Upper lobe of right lung (tissue), 1 donor: ENCODE measurements at places on chromosomes 6 and 20.

DNA sequence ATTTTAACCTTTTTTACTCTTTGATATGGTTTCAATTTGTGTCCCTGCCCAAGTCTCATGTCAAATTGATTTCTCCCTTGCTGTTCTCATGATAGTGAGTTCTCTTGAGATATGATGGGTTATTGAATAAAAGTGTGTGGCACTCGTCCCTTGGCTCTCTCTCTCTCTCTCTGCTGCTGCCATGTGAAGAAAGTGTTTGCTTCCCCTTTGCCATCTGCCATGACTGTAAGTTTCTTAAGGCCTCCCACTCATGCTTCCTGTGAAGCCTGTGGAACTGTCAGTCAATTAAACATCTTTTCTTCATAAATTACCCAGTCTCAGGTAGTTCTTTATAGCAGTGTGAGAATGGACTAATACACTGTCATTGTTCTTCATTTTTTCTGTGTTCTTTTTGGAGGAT, 48.5 kb downstream of the LIN28B start:
- no peaks in the 10 kb centered on the region for H3K4me1 ChIP-seq
- H3K27me3 ChIP-seq: no peaks in the 10 kb centered on the region
- no peak overlapping the region for H3K4me3 ChIP-seq
- H3K27ac ChIP-seq: no peak overlapping the region
- H3K36me3 ChIP-seq: no peaks in the 10 kb centered on the region
- no peak for DNase-seq

- H3K4me3 ChIP-seq: no peak overlapping the region
- no peaks in the 10 kb centered on the region for H3K36me3 ChIP-seq
- H3K27ac ChIP-seq: no peak overlapping the region
- no peak for DNase-seq
- H3K4me1 ChIP-seq: no peaks in the 10 kb centered on the region
Observed at GRCh38 chr6:44712353-44713111, 325.0 kb downstream of the CDC5L start.

DNA sequence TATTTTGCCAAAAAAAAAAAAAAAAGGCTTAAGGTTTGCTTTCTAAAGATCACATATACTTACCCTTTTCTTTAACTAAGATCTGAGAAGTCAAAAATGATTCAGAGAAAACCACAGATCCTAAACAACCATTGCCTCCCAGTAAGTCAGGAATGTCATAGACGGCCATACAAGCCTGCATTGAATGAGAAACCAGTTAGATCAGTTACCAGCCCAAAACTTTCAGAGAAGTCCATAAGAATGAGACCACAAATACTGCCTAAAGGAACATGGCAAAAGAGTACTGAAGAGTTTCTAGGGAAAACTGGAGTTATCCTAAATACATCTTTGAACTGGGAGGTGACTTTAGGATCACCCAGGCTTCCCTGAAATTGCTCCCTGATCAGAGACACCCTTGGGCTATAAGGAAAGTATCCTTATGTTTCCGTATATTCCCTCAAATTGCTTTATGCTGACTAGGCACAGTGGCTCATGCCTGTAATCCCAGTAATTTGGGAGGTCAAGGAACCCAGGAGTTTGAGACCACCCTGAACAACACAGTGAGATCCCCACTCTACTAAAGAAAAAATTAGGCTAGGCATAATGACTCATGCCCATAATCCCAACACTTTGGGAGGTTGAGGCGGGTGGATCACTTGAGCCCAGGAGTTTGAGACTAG, 79.4 kb upstream of the SLC4A11 start:
- no peak overlapping the region for H3K4me3 ChIP-seq
- peaks cover 47% of the 10 kb centered on the region for H3K36me3 ChIP-seq
- no peak for DNase-seq
- H3K27me3 ChIP-seq: no peaks in the 10 kb centered on the region
- H3K4me1 ChIP-seq: peaks cover 11% of the 10 kb centered on the region

GRCh38 chr6:43762966-43763695, 6.9 kb upstream of the VEGFA start:
- no peaks in the 10 kb centered on the region for H3K27me3 ChIP-seq
- no peak overlapping the region for H3K27ac ChIP-seq
- peak; percentile 32 for DNase-seq
- H3K36me3 ChIP-seq: no peaks in the 10 kb centered on the region

GRCh38 chr20:58471193-58472164, 43.7 kb downstream of the APCDD1L start:
- H3K27me3 ChIP-seq: peaks cover 3% of the 10 kb centered on the region
- no peaks in the 10 kb centered on the region for H3K4me1 ChIP-seq
- no peak overlapping the region for H3K4me3 ChIP-seq
- DNase-seq: peak; percentile 64
- H3K36me3 ChIP-seq: no peaks in the 10 kb centered on the region
- H3K27ac ChIP-seq: no peak overlapping the region

- peaks cover 3% of the 10 kb centered on the region for H3K4me1 ChIP-seq
- no peak for DNase-seq
- no peak overlapping the region for H3K27ac ChIP-seq
- no peaks in the 10 kb centered on the region for H3K27me3 ChIP-seq
- H3K36me3 ChIP-seq: peaks cover 71% of the 10 kb centered on the region
Observed at GRCh38 chr20:6014017-6014416, 39.8 kb downstream of the LRRN4 start.

DNA sequence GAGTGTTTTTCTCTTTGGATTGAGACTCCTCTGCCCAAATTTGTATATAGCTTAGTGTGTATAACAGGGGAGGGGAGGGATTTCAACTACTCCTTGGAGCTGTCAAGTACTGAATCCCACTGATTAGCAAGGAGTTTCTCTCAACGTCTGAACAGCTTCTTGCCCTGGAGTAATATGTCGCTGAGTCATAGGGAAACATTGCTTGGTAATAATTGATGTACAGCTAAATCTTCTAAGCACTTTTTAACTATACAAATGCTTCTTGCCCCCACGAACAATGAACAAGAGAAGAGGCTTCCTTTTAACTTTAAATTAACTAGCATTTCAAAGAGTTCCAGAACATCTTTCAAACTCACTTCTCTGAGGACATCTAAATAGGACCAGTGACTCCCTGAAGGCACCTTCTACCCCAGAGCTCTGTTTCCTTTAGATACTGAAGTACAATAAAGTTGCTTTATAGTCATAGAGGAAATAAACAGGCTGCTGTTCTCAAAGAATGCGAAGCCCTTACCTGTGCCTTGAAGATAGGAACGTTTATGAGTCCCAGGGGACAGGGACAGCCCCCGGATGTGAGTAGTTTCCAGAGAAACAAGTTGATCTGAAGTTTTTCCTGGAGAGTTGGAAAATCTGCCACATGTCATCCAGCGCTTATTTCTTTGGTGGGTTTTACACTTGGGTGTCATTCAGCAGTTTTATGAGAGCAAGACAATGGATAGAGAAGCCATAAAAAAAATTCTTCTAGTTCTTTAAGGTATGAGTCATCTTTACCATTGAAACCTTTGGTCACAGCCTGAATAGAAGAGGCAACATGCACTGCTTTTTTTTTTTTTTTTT, 462.5 kb upstream of the BTBD3 start:
- H3K27ac ChIP-seq: no peak overlapping the region
- H3K36me3 ChIP-seq: no peaks in the 10 kb centered on the region
- DNase-seq: no peak

GRCh38 chr20:54379893-54380584, 95.4 kb upstream of the DOK5 start:
- H3K27me3 ChIP-seq: no peaks in the 10 kb centered on the region
- H3K27ac ChIP-seq: no peak overlapping the region
- no peak overlapping the region for H3K4me3 ChIP-seq
- H3K36me3 ChIP-seq: no peaks in the 10 kb centered on the region
- DNase-seq: no peak

DNA sequence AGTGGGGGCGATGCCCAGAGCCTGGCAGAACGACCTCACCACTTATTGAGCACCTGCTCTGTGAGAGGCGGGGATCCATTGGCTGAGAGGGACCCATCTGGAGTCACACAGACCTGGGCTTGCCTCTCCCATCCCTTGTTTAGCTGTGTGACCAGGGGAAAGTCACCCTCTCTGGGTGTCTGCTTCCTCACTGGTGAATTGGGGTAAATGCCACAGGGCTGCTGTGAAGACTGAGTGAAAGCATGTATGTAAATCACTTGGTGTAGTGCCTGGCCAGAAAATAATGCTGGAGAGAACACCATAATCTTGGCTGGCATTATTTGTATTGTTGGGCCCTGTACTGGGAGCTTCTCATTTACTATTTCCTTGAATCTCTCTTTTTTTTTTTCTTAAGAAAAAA, 83.4 kb upstream of the PRL start:
- H3K27ac ChIP-seq: no peak overlapping the region
- no peaks in the 10 kb centered on the region for H3K27me3 ChIP-seq
- no peaks in the 10 kb centered on the region for H3K4me1 ChIP-seq
- H3K4me3 ChIP-seq: no peak overlapping the region

DNA sequence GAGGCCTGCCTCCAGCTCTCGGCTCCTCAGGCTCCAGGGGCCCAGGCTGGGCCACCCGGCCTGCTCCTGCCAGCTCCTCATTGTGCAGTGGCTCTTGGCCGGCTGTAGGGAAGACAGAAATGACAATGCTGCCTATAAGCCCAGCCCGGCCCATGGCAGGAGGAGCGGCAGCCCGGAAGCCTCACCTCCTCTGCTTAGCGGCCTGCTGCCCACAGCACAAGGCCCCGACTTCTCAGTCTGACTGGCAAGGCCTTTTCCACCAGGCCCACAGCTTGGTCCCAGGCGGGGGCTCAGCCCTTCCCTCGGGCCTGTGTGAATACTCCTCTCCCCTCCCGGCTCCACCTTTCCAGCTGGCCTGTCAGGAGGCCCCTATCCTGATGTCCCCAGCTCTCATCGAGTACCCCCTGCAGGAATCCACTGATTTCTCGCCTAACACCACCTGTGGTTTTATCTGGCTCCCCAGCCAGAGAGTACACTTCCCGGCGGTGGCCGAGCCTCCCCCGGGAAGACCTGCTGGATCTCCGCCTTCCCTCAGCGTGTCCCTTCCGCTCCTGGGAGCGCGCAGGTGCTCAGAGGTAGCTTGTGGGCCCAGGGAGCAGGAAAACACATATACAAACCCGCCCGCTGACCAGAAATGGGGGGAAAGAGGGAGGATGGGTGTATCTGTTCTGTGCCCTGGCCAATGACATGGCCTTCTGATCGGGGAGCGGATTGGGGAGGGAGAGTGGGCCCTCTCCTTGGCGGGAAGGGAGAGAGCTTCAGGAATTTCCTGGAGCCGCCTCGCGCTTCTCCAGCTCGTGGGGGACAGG, 963 bp downstream of the DDRGK1 start:
- H3K36me3 ChIP-seq: peaks cover 41% of the 10 kb centered on the region
- no peaks in the 10 kb centered on the region for H3K27me3 ChIP-seq
- peak overlapping the region; percentile 95 for H3K4me3 ChIP-seq
- peaks cover 10% of the 10 kb centered on the region for H3K4me1 ChIP-seq
- H3K27ac ChIP-seq: peak overlapping the region; percentile 94

GRCh38 chr20:53865901-53866793, 204.2 kb downstream of the BCAS1 start:
- no peaks in the 10 kb centered on the region for H3K27me3 ChIP-seq
- no peaks in the 10 kb centered on the region for H3K36me3 ChIP-seq
- peak overlapping the region; percentile 77 for H3K27ac ChIP-seq
- peaks cover 34% of the 10 kb centered on the region for H3K4me1 ChIP-seq
- peak overlapping the region; percentile 14 for H3K4me3 ChIP-seq
- DNase-seq: no peak

GRCh38 chr20:50055524-50056083, 57.3 kb downstream of the UBE2V1 start:
- no peaks in the 10 kb centered on the region for H3K27me3 ChIP-seq
- peaks cover 2% of the 10 kb centered on the region for H3K4me1 ChIP-seq
- H3K27ac ChIP-seq: no peak overlapping the region
- no peaks in the 10 kb centered on the region for H3K36me3 ChIP-seq
- DNase-seq: no peak

DNA sequence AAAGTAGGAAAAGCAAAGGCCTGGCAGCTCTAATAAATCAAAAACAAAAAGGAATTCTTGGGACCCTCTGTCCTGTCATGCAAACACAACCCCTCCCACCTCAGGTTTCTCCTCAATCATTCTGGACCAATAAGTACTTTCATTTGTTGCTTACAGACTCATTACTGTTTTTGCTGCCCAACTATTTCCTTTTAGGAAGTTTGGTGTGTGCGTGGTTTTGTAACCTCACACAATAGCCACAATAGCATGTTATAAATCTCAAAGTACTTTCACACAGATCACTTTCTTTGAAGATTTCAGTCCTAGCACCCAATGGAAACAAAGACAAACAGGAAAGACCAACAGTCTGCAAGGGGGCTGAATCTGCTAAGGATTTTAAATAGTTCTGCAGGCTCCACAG, 4.5 kb downstream of the MRPL14 start:
- H3K27me3 ChIP-seq: no peaks in the 10 kb centered on the region
- peak overlapping the region; percentile 51 for H3K27ac ChIP-seq
- peak overlapping the region; percentile 15 for H3K4me3 ChIP-seq

- no peaks in the 10 kb centered on the region for H3K27me3 ChIP-seq
- no peak overlapping the region for H3K27ac ChIP-seq
- H3K4me1 ChIP-seq: no peaks in the 10 kb centered on the region
- DNase-seq: no peak
- H3K4me3 ChIP-seq: no peak overlapping the region
- H3K36me3 ChIP-seq: no peaks in the 10 kb centered on the region
Observed at GRCh38 chr20:10023911-10024310, 10.9 kb upstream of the ANKEF1 start.

- H3K36me3 ChIP-seq: no peaks in the 10 kb centered on the region
- peak overlapping the region; percentile 11 for H3K27ac ChIP-seq
- H3K4me3 ChIP-seq: peak overlapping the region; percentile 21
- H3K4me1 ChIP-seq: peaks cover 9% of the 10 kb centered on the region
- no peaks in the 10 kb centered on the region for H3K27me3 ChIP-seq
- no peak for DNase-seq
Observed at GRCh38 chr20:50848341-50848808, 53.5 kb downstream of the BCAS4 start.

GRCh38 chr6:41728073-41728936, 7.1 kb downstream of the TFEB start:
- H3K27me3 ChIP-seq: no peaks in the 10 kb centered on the region
- no peak for DNase-seq
- no peak overlapping the region for H3K4me3 ChIP-seq
- H3K4me1 ChIP-seq: peaks cover 63% of the 10 kb centered on the region
- H3K36me3 ChIP-seq: no peaks in the 10 kb centered on the region
- H3K27ac ChIP-seq: no peak overlapping the region

GRCh38 chr6:164756142-164756541, 553.3 kb downstream of the C6orf118 start:
- no peaks in the 10 kb centered on the region for H3K27me3 ChIP-seq
- H3K4me1 ChIP-seq: no peaks in the 10 kb centered on the region
- no peak overlapping the region for H3K4me3 ChIP-seq
- no peak for DNase-seq

GRCh38 chr6:21599051-21599696, 5.6 kb downstream of the SOX4 start:
- no peaks in the 10 kb centered on the region for H3K27me3 ChIP-seq
- H3K36me3 ChIP-seq: no peaks in the 10 kb centered on the region
- H3K4me3 ChIP-seq: peak overlapping the region; percentile 75
- H3K4me1 ChIP-seq: peaks cover 8% of the 10 kb centered on the region
- H3K27ac ChIP-seq: no peak overlapping the region
- no peak for DNase-seq

GRCh38 chr6:165644586-165645266, 18.3 kb downstream of the PDE10A start:
- H3K4me1 ChIP-seq: no peaks in the 10 kb centered on the region
- H3K27me3 ChIP-seq: no peaks in the 10 kb centered on the region
- no peak for DNase-seq
- no peaks in the 10 kb centered on the region for H3K36me3 ChIP-seq
